Mucosa of descending colon (tissue), 3 donors: ENCODE measurements at places on chromosomes 11 and 22. TPM values are rescaled to one million over a fixed set of nuclear protein-coding genes. Genes with fewer than 3 reads are reported as not detected.

Gene MS4A12
- 1,262 TPM for total RNA-seq

Gene SDHAF2
- 38.9 TPM for total RNA-seq

Gene HORMAD2
- total RNA-seq = not detected

Gene DUSP8
- total RNA-seq = 31.7 TPM

Gene RAB3IL1
- 15.0 TPM for total RNA-seq

Gene OR9I1
- total RNA-seq = not detected

Gene SCGB1D2
- not detected for total RNA-seq

Gene EIF4G2
- total RNA-seq = 776 TPM

Gene ARHGAP1
- 90.6 TPM for total RNA-seq

Gene OR8G1
- not detected for total RNA-seq

Gene OR51I1
- total RNA-seq = not detected

Gene OVOL1
- 16.5 TPM for total RNA-seq

Gene ROM1
- total RNA-seq = 3.8 TPM

Gene RIMBP3C
- total RNA-seq = 0.13 TPM

Gene FAM118B
- 48.5 TPM for total RNA-seq

Gene RHOD
- total RNA-seq = 3.3 TPM

Gene PGA5
- total RNA-seq = 0.41 TPM

Gene RIMBP3B
- not detected for total RNA-seq

Gene SDHD
- 312 TPM for total RNA-seq

Gene TRIM49
- not detected for total RNA-seq

Gene CHRM4
- 0.32 TPM for total RNA-seq

Gene CNTN5
- 0.35 TPM for total RNA-seq

Gene POTEH
- not detected for total RNA-seq
